ENCODE measurements at places on chromosomes 12 and 14. TPM values are rescaled to one million over a fixed set of nuclear protein-coding genes. Genes with fewer than 3 reads are reported as not detected.

- peaks cover 15% of the 10 kb centered on the region for H3K36me3 ChIP-seq
- peak overlapping the region; percentile 89 for H3K4me3 ChIP-seq
- DNase-seq: no peak
- peak overlapping the region; percentile 98 for H3K27ac ChIP-seq
These were observed 1.2 kb downstream of the GLIPR1 start for GRCh38 chr12:75481774-75482173.

The GAS2L3 gene
- 0.86 TPM for total RNA-seq

The TMEM19 gene
- total RNA-seq: 10.6 TPM

The KLRD1 gene
- 2.5 TPM for total RNA-seq

- no peak for DNase-seq
- no peaks in the 10 kb centered on the region for H3K4me1 ChIP-seq
- no peaks in the 10 kb centered on the region for H3K27me3 ChIP-seq
- no peak overlapping the region for H3K27ac ChIP-seq
- no peak overlapping the region for H3K4me3 ChIP-seq
These were observed 349.8 kb downstream of the IPO8 start for GRCh38 chr12:30345744-30346471.

GRCh38 chr12:24803430-24804245, 145.3 kb downstream of the BCAT1 start:
- DNase-seq: no peak
- no peak overlapping the region for H3K27ac ChIP-seq

GRCh38 chr12:98591209-98591608, 2.3 kb upstream of the SLC25A3 start:
- H3K27ac ChIP-seq: peak overlapping the region; percentile 84
- peak overlapping the region; percentile 25 for H3K4me3 ChIP-seq
- H3K27me3 ChIP-seq: no peaks in the 10 kb centered on the region
- peaks cover 23% of the 10 kb centered on the region for H3K4me1 ChIP-seq
- DNase-seq: no peak

The TMTC2 gene
- 3.0 TPM for total RNA-seq

GRCh38 chr14:72809063-72809462, 84.8 kb downstream of the DPF3 start:
- H3K27ac ChIP-seq: peak overlapping the region; percentile 66
- no peak for DNase-seq
- H3K4me1 ChIP-seq: peaks cover 31% of the 10 kb centered on the region
- no peak overlapping the region for H3K4me3 ChIP-seq
- H3K27me3 ChIP-seq: peaks cover 3% of the 10 kb centered on the region

DNA sequence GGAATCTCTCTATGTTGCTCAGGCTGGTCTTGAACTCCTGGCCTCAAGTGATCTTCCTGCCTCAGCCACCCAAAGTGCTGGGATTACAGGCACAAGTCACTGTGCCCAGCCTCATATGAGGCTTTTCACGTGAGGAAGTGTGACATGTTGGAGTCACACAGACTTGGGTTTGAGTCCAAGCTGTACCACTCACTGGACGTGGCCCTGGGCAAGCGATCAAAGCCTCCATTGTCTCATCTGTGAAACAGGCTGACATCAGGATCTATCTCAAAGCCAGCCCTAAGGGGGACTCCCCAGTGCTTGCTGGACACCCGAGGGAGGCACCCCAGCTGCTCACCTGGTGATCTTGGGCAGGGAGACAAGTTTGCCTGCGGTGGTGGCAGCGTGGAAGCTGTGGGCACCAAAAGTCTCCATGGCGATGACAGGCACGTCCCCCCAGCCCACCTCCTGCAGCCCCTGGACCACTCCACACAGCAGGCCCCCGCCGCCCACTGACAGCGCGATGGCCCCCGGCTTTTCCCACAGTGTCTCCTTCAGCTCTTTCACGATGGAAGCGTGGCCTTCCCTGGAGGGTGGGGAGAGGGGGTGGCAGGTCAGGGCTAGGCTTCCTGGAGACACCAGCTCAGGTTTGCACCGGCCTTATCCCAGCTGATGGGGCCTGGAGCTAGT, 6.7 kb downstream of the SDS start:
- no peak for DNase-seq

The RASAL1 gene
- total RNA-seq: 0.34 TPM

The E2F7 gene
- 16.9 TPM for total RNA-seq

GRCh38 chr12:128365651-128366231, 98.8 kb downstream of the TMEM132C start:
- no peak overlapping the region for H3K27ac ChIP-seq
- H3K27me3 ChIP-seq: peaks cover 9% of the 10 kb centered on the region
- no peak overlapping the region for H3K4me3 ChIP-seq
- DNase-seq: no peak
- H3K4me1 ChIP-seq: no peaks in the 10 kb centered on the region
- H3K36me3 ChIP-seq: no peaks in the 10 kb centered on the region

DNA sequence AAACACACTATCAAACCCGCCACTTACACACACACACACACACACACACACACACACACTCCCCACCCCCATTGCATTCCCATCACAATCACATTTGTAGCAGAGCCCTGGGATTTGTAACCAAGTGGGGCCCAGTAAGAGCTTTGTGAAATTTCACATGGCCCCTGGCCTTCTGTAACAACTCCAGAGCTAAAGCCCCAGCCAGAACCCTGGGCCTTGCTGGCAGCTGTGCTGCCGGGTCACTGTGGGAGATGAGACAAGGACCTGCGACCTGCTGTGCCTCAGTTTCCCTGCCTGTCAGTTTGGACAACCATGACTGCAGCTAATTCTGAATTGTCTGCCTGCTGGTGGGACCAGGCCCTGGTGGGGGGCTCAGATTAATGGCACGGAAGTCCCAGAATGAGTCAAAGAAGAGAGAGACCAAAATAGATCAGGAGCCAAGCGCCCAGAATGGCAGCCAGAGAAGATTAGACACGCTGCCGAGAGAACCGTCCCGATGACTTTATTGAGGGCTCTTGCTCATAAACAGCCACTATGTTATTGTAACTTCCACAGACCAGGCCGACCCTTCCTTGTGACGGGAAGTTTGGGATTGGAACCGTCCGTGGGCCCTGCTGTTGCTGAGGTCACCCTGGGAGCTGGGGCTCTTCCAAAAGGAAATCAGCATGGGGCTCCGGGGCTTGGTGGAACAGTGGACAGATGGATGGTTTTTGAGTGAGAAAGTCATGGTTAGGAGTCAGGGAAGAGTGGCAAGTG, 123.1 kb downstream of the ZFP36L1 start:
- H3K4me1 ChIP-seq: peaks cover 28% of the 10 kb centered on the region
- no peaks in the 10 kb centered on the region for H3K27me3 ChIP-seq
- no peak overlapping the region for H3K27ac ChIP-seq
- no peak overlapping the region for H3K4me3 ChIP-seq
- DNase-seq: no peak
